ENCODE measurements at places on chromosomes 1 and 21.
A peak's percentile ranks its signal among the peaks of the same experiment; 100 is the strongest.

DNA sequence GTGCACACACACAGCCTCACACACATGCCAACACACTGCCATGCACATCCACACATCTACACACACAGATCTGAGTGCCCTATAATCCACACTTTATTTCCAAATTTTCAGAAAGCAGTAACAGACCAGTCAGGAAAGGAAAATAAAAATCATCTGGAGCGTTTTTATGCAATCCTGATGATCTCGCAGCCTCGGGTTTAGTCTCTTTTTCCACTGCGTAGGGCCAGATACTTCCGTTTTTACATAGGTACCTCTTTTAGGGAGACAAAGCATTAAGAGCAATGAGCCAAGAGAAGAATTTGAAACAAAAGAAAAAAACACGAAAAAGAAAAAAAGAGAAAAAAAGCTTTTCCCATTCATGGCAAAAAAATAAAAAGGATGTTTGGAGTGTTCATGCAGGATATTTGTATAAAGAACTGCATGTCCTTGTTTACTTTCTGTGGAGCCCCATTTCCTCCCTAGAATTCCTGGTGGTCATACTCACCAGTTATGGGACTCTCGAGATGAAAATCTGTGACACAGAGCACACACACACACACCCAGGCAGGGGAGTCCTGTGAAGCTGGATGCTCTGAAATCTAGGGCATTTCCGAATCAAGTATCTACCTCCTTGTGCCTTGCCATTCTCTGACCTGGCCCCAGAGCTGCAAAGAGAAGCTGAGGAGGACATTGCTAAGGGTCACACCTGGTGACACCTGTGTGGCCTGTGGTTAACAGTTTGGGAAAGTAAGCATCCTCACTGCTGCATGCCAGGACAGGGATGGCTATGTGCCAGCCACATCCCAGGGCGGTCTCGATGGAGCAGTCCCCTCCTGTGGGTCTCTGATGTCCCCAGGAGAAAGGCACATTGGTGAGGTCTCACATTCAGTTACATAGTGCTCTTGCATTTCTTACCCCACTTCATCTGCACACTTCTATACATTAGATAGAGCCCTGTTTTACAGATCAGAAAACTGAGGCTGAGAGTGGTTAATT lies 83.6 kb downstream of the RUNX1 start:
- no peak for DNase-seq

GRCh38 chr1:198556971-198557370 lies 16.5 kb upstream of the ATP6V1G3 start:
- DNase-seq, result no peak

DNA sequence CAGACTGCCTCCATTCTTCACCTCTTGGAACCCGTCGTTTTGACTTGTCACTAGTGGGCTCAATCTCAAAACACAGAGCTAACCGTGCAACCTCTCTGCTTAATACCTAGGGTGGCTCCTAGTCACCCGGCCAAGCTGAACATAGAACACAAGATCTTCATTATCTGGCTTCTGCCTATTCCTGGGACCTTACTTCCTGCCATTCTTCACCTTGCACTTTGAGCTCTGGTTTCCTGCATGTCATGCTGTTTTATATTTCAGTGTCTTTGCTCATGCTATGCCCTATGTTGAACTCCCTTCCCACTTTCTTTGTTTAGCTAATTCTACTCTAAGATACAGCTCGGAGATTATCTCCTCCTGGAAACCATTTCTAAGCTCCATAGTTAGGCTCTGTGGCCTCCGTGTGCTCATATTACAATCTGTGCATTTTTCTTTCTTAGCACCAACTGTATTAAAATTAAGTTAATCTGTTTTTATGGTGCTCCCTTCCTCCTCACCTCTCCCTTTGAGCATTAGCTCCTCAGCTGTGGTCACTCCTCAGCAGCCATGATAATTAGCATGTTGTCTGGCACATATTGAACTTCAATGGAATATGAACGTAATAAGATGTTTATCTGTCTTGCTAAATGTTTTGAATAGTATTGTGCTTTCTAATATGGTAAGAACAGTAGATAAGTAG lies 13.1 kb downstream of the GPSM2 start:
- no peak for DNase-seq

- no peak for DNase-seq
These were observed 5.9 kb upstream of the FCGR2A start for GRCh38 chr1:161499099-161500039.

DNA sequence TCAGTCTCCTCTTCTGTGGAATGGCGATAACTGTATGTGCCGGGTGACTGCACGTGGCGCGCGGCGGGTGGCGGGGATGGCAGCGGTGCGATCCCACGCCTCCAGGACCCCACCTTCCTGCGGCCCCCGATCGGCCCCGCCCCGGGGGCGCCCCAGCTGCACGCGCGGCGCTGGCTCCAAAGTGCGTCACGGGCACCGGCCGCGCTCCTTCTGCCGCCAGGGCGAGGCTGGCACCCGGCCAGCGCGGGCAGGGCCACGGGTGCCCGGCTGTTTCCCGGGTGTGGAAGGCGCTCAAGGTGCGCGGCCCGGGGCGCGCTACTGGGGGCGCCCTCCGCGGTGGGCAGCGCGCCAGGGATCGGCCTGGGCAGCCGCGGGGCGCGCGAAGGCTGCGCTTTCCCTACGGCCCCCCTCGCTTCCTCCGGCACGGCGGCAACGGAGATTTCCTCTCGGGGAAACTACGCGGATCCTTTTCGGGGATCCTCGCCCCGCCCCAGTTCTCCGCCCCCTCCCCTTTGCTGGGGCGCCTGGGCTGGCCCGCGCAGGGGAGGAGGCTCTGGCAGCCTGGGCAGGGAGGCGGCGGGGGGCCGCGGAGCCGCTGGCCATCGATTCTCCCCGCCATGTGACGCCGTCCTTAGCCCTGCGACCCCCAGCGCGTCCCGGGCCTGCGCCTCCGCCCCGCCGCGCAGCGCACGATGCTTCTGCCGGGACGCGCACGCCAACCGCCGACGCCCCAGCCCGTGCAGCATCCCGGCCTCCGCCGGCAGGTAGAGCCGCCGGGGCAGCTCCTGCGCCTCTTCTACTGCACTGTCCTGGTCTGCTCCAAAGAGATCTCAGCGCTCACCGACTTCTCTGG lies at the start of gene EVA1C:
TSS of gene EVA1C (plus strand) at position 545 of the 853 bp plus-strand sequence. CDS start at position 693, 148 bp downstream.
- DNase-seq, result no peak

- DNase-seq, result no peak
These were observed 100.8 kb downstream of the PRDM16 start for GRCh38 chr1:3169665-3170356.

GRCh38 chr1:221565711-221566110 lies 176.2 kb downstream of the DUSP10 start:
- no peak for DNase-seq

DNA sequence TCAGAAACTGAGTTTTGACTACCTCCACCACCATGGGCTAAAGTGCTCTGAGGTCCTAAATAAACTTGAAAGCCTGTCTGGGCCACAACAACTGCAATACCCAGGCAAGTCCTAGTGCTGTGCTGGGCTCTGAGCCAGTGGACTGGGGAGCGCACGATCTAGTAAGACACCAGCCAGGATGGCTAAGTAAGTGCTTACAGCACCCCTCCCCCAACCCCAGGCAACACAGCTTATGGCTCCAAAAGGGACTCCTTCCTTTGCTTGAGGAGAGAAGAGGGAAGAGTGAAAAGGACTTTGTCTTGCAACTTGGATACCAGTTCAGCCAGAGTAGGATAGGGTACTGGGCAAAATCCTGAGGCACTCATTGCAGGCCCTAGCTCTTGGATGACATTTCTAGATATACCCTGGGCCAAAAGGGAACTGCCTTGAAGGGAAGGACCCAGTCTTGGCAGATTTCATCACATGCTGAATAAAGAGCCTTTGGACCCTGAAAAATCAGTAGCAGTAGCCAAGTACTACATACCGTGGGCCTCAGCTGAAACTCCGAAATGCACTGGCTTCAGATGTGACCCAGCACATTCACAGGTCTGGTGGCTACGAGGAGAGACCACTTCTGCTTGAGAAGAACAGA lies 1.6 kb downstream of the C1orf105 start:
- no peak for DNase-seq

- DNase-seq, result no peak
These were observed 9.3 kb downstream of the FTCD start for GRCh38 chr21:46145840-46146691.

- DNase-seq, result no peak
These were observed 2.7 kb downstream of the SMPDL3B start for GRCh38 chr1:27937524-27937836.

DNA sequence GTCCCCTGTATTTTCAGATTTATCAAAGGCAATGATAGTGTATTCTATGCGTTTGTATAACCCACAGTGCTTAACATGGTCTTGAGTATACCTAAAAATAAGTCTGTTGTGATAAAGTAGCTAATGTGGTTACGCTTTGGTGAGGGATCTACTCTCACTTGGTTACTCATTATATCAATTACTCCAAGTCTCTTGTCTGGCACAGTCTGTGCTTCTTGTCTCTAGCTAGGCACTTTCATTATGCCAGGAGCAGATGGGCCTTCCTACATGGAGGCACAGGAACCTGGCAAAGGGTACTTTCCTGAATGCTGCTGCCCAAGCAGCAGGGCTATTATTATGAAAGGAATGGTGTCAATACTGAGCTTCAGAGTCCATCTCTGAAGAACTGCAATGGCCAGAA lies 4.2 kb upstream of the PTPN22 start:
- no peak for DNase-seq

- DNase-seq, result no peak
These were observed 177.1 kb upstream of the RAB4A start for GRCh38 chr1:229093609-229094336.

- DNase-seq, result no peak
These were observed 1.2 kb upstream of the LRRC53 start for GRCh38 chr1:74513411-74514300.

- DNase-seq, result no peak
These were observed 99.8 kb downstream of the MRPL39 start for GRCh38 chr21:25507522-25507921.

GRCh38 chr1:225866061-225866837 lies 15.9 kb downstream of the TMEM63A start:
- DNase-seq, result peak; percentile 52

GRCh38 chr1:71521655-71522264 lies 440.9 kb upstream of the ZRANB2 start:
- no peak for DNase-seq

DNA sequence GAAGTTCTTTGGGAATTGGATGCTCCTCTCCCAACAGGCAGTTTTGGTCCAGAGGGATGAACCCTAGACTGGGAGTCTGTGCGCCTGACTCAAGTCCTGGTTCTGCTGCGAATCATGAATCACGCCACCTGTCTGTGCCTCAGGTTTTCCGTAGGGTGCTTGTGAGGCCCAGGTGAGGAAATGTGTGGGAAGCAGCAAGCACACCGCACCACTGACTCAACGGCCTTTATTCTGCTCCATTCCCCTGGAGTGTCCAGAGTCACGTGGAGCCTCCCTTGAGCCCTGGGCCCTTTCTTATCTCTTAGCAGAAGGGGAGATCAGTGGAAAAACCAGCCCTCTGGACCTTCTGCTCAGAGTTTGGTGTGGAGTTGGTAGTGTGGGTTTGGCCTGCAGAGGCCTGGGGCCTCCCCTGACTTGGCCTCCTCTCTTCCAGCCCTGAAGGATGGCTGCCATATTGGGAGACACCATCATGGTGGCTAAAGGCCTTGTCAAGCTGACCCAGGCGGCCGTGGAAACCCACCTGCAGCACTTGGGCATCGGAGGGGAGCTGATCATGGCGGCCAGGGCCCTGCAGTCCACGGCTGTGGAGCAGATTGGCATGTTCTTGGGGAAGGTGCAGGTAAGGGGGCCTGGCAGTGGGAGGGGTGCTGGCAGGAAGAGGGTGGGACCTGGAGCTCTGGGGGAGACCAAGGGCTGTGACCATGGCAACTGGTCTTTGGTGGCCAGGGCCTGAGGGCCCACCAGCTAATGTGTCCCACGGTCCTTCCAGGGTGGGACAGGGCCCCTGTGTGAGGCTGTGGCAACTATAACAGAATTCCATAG lies 21.1 kb downstream of the COQ8A start:
- no peak for DNase-seq

DNA sequence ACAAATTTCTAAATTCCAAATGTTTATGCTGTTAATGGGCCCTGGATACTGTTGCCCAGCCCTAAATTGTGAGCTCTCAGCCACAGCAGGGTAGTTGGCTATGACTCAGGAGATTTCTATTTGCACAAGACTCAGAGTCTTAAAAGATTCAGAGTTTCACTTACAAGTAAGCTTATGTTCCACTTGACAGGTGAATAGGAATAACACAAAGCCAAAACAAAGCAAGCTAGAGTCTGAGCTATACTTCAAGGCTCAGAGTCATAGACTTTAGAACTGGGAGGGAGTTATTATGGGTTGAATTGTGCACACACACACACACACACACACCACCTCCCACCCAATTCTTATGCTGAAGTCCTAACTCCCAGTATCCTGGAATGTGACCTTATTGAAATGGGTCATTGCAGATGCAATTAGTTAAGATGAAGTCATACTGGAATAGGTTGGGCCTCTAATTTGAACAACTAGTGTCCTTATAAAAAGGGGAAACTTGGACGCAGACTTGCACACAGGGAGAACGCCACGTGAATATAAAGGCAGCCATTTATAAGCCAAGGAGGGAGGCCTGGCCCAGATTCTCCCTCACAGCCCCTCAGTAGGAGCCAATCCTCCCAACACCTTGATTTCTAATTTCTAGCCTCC lies 30.2 kb downstream of the PRDX6 start:
- no peak for DNase-seq

DNA sequence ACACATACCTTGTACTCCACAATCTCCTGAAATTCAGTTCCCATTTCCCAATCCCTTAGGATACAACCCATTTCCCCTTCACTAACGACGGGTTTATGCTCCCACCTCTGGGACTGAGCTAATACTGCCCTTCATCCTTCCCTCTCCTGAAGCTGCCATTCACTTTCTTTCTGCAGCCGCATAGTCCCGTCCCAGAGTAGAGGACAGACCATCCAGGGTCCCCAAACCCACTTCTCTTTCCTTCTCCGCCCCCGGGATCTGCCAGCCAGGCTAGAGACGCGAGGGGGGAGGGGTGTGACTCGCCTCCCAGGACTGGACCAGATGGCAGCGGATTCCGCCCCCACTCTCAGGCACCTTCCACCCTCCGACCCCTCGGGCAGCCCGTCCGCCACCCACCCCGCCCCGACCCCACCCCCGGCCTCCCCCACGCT lies 679 bp downstream of the ABL2 start:
- no peak for DNase-seq

DNA sequence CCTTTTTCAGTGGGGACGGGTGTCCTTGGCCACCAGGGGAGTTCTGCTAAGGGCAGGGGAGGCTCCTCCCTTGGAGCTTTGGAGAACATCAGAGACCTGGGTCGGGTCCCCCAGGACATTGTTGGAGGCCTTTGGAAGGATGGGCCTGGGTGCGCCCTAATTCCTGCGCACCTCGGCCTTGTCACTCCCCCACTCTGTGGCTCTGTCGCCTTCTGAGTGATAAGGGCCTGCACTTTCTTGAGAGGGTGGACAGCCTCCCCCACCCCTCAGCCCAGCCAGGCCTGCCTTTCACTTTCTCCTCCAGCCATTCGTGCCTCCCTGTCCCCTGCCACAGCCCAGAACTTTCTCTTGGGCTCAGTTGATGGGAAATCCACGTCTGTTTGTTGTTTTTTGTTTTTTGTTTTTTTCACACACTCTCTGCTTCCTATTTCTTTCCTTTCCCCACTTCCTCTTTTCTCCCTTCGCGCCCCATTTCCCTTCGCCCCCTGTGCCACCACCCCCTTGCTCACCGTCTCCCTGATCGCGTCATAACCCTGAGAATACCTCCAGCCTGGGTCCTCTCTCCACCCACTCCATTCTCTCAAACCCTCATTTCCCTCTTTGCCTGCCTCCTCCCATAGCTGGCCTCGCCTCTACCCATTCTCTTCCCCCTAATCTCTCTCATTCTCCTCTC lies 85.6 kb downstream of the PAX7 start:
- no peak for DNase-seq

GRCh38 chr1:162259894-162260455 lies 116.7 kb downstream of the SPATA46 start:
- DNase-seq, result no peak

All from activated CD8-positive, alpha-beta memory T cell treated with anti-CD3 and anti-CD28 coated beads for 1 hour (primary cell).